ENCODE measurements at places on chromosomes 1 and 21. TPM values are rescaled to one million over a fixed set of nuclear protein-coding genes. Genes with fewer than 3 reads are reported as not detected.
A peak's percentile ranks its signal among the peaks of the same experiment; 100 is the strongest.

MOV10 gene
- total RNA-seq = 14.3 TPM

ZSWIM5 gene
- total RNA-seq = 1.7 TPM

CD53 gene
- total RNA-seq = 2.7 TPM

IL19 gene
- total RNA-seq = not detected

FAM3B gene
- total RNA-seq = not detected

PRMT6 gene
- total RNA-seq = 4.6 TPM

TMEM82 gene
- total RNA-seq = not detected

RBP7 gene
- total RNA-seq = 34.4 TPM

NUP210L gene
- total RNA-seq = not detected

PRR9 gene
- total RNA-seq = not detected

CCDC181 gene
- total RNA-seq = 0.62 TPM

ISG20L2 gene
- 16.1 TPM for total RNA-seq

PDZK1IP1 gene
- total RNA-seq = not detected

DNA sequence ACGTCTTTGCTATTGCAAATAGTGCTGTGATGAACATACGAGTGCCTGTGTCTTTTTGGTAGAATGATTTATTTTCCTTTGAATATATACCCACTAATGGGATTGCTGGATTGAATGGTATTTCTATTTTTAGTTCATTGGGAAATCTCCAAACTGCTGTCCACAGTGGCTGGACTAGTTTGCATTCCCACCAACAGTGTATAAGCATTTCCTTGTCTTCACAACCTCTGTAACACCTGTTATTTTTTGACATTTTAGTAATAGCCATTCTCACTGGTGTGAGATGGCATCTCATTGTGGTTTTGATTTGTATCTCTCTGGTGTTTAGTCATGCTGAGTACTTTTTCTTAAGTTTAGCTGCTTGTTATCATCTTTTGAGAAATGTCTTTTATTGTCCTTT lies 215.0 kb downstream of the FMN2 start:
- no peak for DNase-seq

- no peak for DNase-seq
Observed at GRCh38 chr1:107649023-107649422, 316.0 kb downstream of the VAV3 start.

GRCh38 chr1:221708076-221708571 lies 33.8 kb downstream of the DUSP10 start:
- no peak for DNase-seq

DNA sequence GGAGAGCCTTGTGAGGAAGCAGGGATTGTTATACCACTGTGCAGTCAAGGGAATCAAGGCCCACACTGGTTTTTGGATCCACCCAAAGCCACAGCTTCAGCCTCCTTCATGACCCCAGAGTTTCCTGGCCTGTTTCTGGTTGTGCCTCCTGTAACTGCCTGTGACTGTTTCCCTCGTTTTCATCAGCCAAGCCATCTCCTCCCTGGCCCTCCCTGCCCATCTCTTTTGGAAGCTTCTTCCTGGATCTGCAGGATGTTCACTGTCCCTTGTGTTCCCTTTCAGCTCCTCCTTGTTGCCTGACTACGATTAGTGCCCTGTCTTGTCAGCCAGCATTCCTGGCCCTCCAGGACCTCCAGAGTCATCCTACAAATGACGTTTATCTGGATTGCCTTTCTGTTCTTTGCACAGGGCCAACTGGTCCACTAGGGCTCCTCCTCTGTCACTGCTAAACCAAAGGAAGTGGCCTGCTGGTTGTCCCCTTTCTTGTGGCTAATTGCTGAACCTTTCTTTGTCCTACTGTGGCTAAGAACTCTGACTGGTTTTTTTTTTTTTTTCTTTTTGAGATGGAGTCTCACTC lies 17.9 kb downstream of the SFT2D2 start:
- no peak for DNase-seq

GRCh38 chr1:234533034-234533891 lies 54.3 kb upstream of the TARBP1 start:
- DNase-seq = peak; percentile 63

GRCh38 chr1:10676963-10677362 lies 119.5 kb downstream of the CASZ1 start:
- DNase-seq = no peak

DNA sequence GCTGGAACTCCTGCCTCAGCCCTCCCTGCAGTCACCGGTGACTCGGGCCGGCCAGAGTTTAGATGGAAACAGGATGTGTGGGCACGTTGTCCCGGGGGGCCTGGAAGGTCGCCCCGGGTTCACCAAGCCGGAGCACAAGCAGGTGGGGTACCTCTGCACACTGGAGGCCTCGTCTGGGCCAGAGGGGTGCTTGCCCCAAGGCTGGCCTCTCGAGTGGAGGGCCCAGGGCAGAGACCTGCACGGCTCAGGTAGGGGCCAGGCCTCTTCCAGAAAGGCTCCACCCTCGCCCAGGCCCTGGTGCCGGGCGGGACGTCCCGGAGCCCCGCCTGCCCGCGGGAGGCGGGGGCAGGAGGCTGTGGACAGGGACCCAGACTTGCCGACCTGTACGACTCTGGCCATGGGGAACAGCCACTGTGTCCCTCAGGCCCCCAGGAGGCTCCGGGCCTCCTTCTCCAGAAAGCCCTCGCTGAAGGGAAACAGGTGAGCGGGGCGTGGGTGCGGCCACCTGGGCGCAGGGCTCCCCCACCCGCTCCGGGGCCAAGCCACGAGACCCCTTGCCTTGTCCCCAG lies at the start of gene PLEKHN1:
Gene PLEKHN1, plus strand, starts transcription at position 348 of the 569 bp plus-strand sequence. Its CDS starts 50 bp downstream, at position 398.
- DNase-seq = no peak

- no peak for DNase-seq
Observed at GRCh38 chr1:116581323-116581885, 10.6 kb upstream of the CD58 start.

DNA sequence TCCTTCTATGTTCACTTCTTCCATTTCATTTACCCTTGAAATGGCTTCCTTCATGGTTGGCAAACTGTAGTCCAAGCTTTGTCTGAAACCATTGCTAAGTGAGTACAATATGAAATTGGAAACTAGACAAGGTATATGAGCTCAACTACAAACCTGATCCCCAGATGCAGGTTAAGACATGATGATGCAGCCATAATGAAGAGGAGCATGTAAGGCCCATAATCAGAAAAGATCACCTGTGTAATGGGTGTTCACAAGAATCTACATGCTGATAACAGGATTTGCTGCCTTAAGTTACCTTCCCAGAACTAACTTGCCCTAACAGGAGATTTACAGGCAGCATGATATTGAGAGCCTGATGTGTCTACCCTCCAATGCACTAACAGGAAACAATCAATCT lies 153.9 kb downstream of the KCNH1 start:
- no peak for DNase-seq

GRCh38 chr1:143718524-143718923 lies 253.3 kb downstream of the FAM72C start:
- DNase-seq = no peak

- no peak for DNase-seq
Observed at GRCh38 chr1:25086518-25087079, 145.7 kb downstream of the SYF2 start.

DNA sequence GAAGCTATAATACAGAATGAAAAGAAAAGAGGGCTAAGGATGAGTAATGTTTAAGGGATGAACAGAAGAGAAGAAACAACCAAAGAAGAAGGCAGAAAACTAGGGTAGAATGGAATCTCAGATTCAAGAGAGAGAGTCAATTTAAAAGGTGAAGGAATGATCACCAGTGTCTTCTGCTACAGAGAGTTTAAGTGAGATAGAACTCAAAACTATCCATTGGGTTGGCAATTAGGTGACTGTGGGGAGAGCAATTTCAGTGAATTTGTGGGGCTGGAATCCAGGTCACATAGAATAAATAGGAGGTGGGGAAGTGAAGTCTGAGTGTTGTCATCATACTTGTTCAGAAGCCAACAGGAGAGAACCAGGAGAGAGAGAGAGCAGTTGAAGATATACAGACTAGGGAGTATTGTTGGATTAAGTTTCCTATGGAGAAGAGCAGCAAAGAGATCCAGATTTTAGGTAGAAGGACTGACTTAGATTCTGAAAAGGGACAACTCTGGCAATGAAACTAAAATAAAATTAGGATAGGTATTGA lies 19.9 kb downstream of the MACF1 start:
- DNase-seq = no peak

DNA sequence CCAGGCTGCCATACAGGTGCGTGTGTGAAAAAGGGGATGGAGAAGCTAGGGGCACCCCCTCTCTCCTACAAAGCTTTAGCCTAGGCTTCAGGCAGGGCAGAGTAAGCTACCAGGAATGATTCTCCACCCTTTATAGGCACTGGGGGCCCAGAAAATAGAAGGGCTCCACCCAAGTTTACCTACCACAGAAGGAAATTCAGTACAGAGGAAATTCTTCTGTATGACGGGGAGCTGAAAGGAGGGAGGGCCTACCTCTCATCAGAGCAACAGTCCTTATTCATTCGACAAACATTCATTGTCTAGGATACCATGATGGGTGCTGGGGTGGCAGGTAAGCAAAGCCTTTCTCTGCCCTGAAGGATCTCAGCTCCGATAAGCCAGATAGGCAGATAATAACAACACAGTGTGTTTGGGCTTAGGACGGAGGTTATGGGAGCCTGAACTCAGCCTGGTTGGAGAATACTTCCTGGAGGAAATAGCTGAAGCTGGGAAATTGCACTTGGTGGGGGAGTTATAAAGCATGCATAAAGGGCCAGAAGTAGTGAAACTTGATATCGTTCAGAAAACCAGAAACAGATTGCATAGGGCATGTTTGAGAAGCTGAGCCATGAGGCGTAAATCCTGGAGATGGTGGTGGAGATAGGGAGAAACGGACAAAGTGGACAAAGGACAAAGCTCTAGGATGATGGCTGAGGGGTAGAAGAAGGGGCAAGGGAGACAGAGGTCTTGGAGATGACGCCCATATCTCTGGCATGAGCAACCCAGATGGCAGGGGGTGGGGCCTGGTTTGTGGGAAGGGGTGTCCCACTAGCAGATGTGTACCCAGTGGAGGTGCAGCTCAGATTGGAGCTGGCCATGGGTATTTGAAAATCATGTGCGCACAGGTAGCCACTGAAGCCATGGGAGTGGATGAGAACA lies 5.3 kb upstream of the P3R3URF start:
- no peak for DNase-seq

DNA sequence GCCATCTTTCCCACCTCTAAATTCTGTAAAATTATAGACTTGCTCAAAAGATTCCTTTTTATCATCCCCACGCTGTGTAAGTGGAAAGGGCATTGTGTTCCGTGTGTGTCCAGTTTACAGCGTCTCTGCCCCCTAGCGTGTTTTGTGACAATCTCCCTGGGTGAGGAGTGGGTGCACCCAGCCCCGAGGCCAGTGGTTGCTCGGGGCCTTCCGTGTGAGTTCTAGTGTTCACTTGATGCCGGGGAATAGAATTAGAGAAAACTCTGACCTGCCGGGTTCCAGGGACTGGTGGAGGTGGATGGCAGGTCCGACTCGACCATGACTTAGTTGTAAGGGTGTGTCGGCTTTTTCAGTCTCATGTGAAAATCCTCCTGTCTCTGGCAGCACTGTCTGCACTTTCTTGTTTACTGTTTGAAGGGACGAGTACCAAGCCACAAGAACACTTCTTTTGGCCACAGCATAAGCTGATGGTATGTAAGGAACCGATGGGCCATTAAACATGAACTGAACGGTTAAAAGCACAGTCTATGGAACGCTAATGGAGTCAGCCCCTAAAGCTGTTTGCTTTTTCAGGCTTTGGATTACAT lies 61.9 kb downstream of the POFUT2 start:
- no peak for DNase-seq

DNA sequence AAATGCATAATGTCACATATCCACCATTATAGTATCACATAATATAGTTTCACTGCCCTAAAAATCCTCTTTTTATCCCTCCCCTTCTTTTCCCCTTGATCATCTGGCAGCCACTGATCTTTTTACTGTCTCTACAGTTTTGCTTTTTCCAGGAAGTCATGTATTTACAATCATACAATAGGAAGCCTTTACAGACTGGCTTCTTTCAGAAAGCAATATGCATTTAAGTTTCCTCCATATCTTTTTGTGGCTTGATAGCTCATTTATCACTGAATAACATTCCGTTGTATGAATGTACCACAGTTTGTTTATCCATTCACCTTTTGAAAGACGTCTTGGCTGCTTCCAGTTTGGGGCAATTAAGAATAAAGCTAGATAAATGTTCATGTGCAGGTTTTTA lies 14.3 kb upstream of the WDTC1 start:
- DNase-seq = no peak

DNA sequence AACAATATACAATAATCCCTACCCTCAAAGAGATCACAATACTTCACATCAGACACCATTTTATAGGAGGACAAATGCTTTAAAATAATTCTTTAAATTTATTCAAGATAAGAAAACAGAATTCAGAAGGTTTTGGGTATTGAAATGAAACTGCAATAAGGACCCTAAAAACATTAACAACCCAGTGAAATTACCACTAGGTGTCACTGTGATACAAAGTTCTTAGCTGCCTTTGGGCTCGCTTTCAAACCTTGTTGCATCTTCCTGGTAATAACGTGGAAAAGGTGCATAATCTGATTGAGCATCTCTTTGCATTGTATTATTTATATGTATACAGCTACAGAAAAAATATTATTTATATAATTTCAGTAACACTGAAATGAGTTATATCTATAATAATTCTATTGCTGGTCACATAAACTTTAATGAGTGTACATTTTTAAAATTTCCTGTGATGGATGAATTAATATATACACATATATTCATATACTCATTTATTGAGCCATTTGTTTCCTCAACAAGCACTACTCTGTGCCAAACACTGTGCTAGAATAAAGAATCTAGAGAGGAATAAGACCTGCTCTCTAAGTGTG lies 185.2 kb downstream of the FAF1 start:
- DNase-seq = no peak

GRCh38 chr1:51652599-51652998 lies 35.7 kb downstream of the OSBPL9 start:
- DNase-seq = no peak

- DNase-seq = no peak
Observed at GRCh38 chr1:187622545-187622944, 793.8 kb downstream of the PLA2G4A start.

DNA sequence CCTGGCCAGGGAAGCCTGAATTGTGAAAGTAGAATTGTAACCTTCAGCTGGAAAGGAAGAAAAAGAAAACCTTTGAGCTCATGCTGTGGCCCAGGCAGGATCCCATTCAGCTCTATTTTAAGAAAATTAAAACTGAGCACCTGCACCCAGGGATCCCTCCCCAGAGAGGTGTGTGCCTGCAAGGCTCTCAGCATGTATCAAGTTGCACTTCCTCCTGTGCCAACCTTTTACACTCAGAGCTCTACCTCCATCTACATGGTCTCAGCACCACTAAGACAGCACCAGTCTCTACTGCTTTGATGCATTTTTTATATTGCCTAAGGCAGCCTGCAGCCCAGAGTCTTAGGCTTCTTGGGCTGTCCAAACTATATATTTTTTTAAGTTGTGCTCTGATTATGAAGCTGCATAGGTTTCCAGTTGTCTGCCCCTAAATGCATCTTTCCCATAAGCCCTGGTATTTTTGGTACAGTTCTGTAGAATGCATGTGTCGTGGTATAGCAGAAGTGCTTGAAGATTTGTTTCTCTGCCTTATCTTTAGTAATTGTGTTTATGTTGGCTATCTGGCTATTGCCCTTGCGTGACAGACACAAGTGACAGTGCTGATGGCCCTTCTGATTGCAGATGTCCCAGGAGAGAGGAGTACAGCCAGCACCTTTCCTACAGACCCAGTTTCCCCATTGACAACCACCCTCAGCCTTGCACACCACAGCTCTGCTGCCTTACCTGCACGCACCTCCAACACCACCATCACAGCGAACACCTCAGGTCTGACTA lies 63.1 kb downstream of the PTPRC start:
- DNase-seq = no peak

Measured in heart right ventricle (tissue), 16 donors.